A673 (cell line): ENCODE measurements at places on chromosomes 12 and 14. TPM values are rescaled to one million over a fixed set of nuclear protein-coding genes. Genes with fewer than 3 reads are reported as not detected.

The KRT75 gene
- not detected in 2 replicates for total RNA-seq

DNA sequence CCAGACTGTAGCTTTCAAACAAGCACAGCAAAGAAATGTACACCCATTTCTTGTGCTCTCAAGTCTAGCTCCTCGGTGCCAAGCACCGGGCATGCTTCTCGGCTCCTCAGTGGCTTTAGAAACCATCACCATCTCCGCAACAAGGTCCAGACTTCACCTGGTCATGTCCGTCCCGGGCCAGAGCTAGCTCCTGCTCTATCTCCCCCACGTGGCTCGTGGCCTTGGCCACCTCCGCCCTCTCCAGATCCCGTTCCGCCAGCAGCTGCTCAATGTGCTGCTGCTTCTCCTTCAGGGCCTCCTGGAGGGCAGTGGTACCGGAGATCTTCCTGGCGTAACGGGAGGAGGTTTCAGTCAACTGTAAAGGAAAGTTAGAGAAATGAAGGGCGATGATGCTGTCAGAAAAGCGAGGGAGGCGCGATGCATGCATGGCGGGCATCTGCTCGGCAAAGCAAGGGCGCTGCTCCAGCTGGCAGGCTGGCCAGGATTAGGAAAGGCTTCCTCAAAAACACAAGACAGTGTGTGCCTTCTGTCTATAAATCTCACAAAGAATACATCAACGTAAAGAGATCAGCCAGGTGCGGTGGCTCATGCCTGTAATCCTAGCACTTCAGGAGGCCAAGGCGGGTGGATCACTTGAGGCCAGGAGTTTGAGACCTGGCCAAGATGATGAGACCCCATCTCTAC, 67.4 kb downstream of the CLIP1 start:
- H3K4me1 ChIP-seq = no peaks in the 10 kb centered on the region
- no peak overlapping the region for H3K27ac ChIP-seq
- no peaks in the 10 kb centered on the region for H3K27me3 ChIP-seq
- no peak for DNase-seq
- peaks cover 36% of the 10 kb centered on the region for H3K36me3 ChIP-seq

DNA sequence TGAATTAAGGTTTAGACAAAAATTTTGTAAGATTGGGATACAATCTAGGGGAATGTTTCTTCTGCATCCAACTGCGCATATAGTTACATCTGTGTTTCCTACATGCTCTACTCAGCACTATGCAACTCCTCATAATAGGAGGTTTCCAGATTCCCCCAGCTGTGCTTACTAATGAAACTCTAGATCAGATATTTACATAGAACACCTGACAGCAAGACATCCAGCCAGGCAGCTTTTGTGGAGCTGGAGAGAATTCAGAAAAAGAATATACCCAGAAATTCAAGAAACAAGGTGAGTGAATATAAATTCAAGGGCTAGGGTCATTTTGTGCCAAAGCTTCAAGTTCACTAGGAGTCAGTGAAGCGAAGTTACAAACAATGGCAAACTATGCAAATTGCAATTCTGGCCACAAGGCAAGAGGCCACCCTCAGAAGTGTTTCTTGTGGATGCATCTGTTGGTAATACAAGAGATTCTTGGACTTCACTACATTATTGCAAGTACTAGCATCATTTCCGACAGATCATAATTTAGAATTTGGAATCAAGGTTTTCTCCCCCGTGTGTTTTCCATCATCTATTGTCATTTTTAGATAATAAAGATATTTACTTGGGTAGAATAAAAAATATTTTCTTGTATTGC, 341.2 kb upstream of the NAV3 start:
- H3K36me3 ChIP-seq = no peaks in the 10 kb centered on the region
- no peak overlapping the region for H3K27ac ChIP-seq
- H3K4me1 ChIP-seq = no peaks in the 10 kb centered on the region
- DNase-seq = no peak
- no peak overlapping the region for H3K4me3 ChIP-seq

DNA sequence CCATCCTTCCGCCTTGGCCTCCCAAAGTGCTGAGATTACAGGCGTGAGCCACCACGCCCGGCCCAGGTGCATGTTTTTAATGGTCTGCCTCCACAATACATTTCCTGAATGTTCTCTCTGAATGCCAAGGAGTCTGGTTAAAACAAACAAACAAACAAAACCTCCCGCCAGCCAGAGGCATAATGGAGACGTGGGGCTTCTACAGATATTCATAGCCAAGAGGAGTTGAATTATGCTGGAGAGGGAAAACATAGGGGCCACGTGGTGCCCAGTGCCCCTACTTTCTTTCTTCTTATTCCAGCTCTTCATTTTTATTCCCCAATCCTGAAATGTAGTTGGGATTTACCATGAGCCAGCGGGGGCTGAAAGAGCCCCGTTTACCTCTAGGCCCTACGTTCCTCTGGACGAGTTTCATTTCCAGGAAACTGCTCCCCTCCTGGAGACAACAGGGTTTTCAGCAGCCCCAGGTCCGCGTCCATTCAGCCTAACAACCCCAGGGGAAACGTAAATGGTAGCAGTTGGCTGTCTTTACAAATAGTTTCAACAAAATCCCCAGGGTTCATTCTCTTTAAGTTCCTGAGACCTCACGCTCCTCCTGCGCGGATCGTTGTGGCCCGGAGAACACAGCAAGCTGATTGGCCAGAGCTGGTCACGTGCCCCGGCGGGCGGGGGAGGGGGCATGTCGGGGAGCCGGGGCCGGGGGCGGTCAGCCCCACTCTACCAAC, 108.5 kb upstream of the ESRRB start:
- DNase-seq = peak; percentile 64
- H3K27ac ChIP-seq = no peak overlapping the region
- peaks cover 49% of the 10 kb centered on the region for H3K27me3 ChIP-seq
- H3K36me3 ChIP-seq = no peaks in the 10 kb centered on the region

- H3K27me3 ChIP-seq = no peaks in the 10 kb centered on the region
- no peak overlapping the region for H3K27ac ChIP-seq
- H3K4me3 ChIP-seq = peak overlapping the region; percentile 38
- no peaks in the 10 kb centered on the region for H3K36me3 ChIP-seq
- DNase-seq = peak; percentile 48
These were observed 78.7 kb downstream of the PPM1A start for GRCh38 chr14:60327447-60328331.

DNA sequence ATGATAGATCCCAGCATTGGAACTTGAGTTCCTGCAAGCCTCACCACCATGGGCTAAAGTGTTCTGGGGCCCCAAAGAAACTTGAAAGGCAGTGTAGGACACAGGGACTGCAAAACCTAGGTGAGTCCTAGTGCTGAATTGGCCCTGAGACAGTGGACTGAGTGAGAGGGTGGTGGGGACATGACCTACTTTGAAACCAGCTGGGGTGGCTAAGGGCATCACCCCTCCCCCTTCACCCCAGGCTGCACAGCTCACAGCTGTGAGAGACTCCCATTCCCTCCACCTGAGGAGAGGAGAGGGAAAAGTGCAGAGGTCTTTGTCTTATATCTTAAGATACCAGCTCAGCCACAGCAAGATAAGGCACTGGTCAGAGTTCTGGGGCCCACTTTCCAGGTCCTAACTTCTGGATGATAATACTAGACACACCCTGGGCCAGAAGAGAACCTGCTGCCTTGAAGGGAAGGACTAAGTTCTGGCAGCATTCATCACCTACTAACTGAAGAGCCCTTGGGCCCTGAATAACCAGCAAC, 62.5 kb downstream of the MAPKAPK5 start:
- H3K27me3 ChIP-seq = no peaks in the 10 kb centered on the region
- peaks cover 6% of the 10 kb centered on the region for H3K36me3 ChIP-seq
- no peak for DNase-seq
- H3K4me3 ChIP-seq = no peak overlapping the region
- no peaks in the 10 kb centered on the region for H3K4me1 ChIP-seq

The IL31 gene
- not detected in 2 replicates for total RNA-seq

DNA sequence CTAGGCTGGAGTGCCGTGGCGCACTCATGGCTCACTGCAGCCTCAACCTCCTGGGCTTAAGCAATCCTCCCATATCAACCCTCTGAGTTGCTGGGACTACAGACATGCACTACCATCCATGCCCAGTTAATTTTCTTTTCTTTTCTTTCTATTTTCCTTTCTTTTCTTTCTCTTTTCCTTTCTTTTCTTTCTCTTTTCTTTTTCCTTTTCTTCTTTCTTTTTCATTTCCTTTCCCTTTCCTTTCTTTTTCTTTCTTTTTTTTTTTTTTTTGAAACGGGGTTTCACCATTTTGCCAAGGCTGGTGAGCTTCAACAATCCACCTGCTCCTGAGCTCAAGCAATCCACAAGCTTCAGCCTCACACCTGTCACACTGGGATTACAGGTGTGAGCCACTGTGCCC, 60.1 kb upstream of the ACSS3 start:
- no peaks in the 10 kb centered on the region for H3K4me1 ChIP-seq
- DNase-seq = no peak
- H3K36me3 ChIP-seq = no peaks in the 10 kb centered on the region
- no peak overlapping the region for H3K4me3 ChIP-seq
- H3K27me3 ChIP-seq = no peaks in the 10 kb centered on the region

- no peak within 1 kb of the TSS for H3K4me3 ChIP-seq
- H3K4me1 ChIP-seq = no peaks in the 10 kb centered on the region
- DNase-seq = no peak
- no peaks in the 10 kb centered on the region for H3K36me3 ChIP-seq
These were observed at the start of gene KCNA5 for GRCh38 chr12:5043589-5044419. TSS of gene KCNA5 (plus strand) at chr12:5043879. CDS start at chr12:5044148, 269 bp downstream.

- no peak overlapping the region for H3K27ac ChIP-seq
- no peaks in the 10 kb centered on the region for H3K36me3 ChIP-seq
- peak; percentile 69 for DNase-seq
- H3K27me3 ChIP-seq = no peaks in the 10 kb centered on the region
- H3K4me3 ChIP-seq = no peak overlapping the region
These were observed 173.2 kb downstream of the EGLN3 start for GRCh38 chr14:33777681-33778080.

The ACADS gene
- total RNA-seq = 3.4 and 5.7 TPM in 2 replicates

GRCh38 chr12:126160912-126161311, 1095.7 kb downstream of the AACS start:
- H3K27ac ChIP-seq = no peak overlapping the region
- H3K36me3 ChIP-seq = no peaks in the 10 kb centered on the region
- no peaks in the 10 kb centered on the region for H3K27me3 ChIP-seq
- DNase-seq = no peak
- H3K4me1 ChIP-seq = no peaks in the 10 kb centered on the region

The EFS gene
- 55.9 and 60.9 TPM in 2 replicates for total RNA-seq

- H3K36me3 ChIP-seq = no peaks in the 10 kb centered on the region
- no peak for DNase-seq
- H3K27ac ChIP-seq = no peak overlapping the region
- H3K4me1 ChIP-seq = peaks cover 11% of the 10 kb centered on the region
These were observed 17.2 kb upstream of the CACNA1C start for GRCh38 chr12:2035431-2036055.

DNA sequence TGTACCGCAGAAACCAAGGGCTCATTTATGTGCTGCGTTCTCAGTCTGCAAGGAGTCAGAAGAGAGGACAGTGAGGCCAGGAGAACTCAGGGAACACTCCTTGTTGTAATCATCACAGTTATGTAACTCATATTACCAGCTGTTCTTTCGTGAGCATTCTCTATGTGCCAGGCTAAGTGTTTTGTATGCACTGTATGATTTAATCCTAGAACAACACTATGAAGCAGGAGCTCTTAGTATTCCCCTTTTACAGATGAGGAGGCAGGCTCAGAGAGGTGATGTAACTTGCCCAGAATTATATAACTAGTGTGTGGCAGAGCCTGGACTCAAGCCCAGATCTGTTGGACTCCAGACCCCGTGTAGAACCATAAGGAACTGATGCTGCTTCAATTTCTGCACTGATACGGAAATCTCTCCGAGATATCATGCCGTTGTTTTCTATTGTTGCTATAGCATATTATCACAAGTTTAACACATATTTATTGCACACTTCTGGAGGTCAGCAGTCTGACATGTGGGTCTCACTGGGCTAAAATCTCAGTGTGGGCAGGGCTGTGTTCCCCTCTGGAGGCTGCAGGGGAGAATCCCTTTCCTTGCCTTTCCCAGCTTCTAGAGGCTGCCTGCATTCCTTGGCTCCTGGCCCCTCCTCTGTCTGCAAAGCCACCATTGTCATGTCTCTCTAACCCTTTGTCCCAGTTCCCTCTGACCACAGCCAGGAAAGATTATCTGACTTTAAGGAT, 16.3 kb upstream of the CD9 start:
- H3K4me3 ChIP-seq = no peak overlapping the region
- no peaks in the 10 kb centered on the region for H3K36me3 ChIP-seq
- no peak overlapping the region for H3K27ac ChIP-seq
- no peak for DNase-seq
- no peaks in the 10 kb centered on the region for H3K4me1 ChIP-seq
- no peaks in the 10 kb centered on the region for H3K27me3 ChIP-seq

DNA sequence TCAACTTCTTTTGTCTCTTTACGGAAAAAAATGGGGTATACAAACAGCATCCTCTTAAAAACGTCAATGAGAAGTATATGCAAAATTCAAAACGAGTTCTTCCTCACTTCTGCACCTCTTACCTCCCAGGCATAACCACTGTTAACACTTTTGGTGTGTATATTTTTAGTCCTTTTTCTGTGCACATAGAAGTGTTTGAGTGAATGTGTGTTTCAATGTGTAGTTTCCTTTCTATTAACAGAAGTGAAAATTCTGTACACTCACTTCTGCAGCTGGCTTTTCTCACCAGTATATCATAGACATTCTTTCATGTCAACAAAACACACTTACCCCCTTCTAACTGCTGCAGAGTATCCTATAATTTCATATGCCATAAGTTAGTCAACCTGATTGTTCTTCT, 5.4 kb downstream of the UBR7 start:
- H3K36me3 ChIP-seq = peaks cover 52% of the 10 kb centered on the region
- H3K27ac ChIP-seq = no peak overlapping the region
- H3K4me1 ChIP-seq = peaks cover 12% of the 10 kb centered on the region
- no peak overlapping the region for H3K4me3 ChIP-seq

- no peak overlapping the region for H3K4me3 ChIP-seq
- H3K27ac ChIP-seq = no peak overlapping the region
- H3K27me3 ChIP-seq = no peaks in the 10 kb centered on the region
- no peaks in the 10 kb centered on the region for H3K36me3 ChIP-seq
- peak; percentile 15 for DNase-seq
- peaks cover 5% of the 10 kb centered on the region for H3K4me1 ChIP-seq
These were observed 75.4 kb downstream of the CCDC92 start for GRCh38 chr12:123897221-123897620.

DNA sequence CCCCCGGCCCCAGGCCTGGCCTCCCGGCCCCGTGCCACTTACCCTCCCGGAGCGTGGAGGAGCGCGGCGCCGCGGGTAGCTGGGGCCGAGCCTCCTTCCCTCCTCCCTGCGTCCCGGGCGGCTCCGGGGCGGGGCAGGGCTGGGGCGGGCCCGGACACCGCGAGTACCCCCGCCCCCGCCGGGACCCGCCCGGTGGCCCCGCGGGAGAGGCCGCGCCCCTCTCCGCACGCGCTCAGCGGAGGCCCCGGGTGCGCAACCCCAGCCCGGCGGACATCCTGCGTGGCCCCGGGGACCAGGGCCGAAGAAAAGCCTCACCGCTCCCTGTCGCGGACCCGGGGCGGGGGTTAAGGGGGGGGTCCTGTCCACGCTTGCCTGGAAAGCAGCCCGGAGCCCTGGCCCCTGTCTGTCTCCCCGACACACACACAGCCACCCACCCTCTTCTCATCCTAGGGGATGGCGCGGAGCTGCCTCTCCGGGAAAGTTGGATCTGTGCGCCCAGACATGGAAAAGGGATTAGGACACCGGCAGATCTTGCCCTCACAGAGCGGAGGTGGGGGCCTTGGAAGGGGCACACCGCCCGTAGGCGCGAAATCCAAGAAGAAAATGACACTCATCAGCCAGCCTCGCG, at the start of gene SYNE3:
SYNE3 (minus strand) TSS at position 97 of the 628 bp plus-strand sequence. CDS start 40,829 bp downstream, outside the sequence.
- H3K4me3 ChIP-seq = peak within 1 kb of the TSS; percentile 55
- peak; percentile 47 for DNase-seq
- no peaks in the 10 kb centered on the region for H3K36me3 ChIP-seq
- peaks cover 59% of the 10 kb centered on the region for H3K4me1 ChIP-seq
- peak within 1 kb of the TSS; percentile 68 for H3K27ac ChIP-seq

The TPPP2 gene
- not detected in 2 replicates for total RNA-seq

The JPH4 gene
- total RNA-seq = 0.22 TPM in 1 of 2 replicates, not detected in the other
